Upper lobe of right lung (tissue), 1 donor: ENCODE measurements at places on chromosomes 2 and 18. TPM values are rescaled to one million over a fixed set of nuclear protein-coding genes. Genes with fewer than 3 reads are reported as not detected.
A peak's percentile ranks its signal among the peaks of the same experiment; 100 is the strongest.

Gene RAB17
- 50.9 TPM for total RNA-seq

DNA sequence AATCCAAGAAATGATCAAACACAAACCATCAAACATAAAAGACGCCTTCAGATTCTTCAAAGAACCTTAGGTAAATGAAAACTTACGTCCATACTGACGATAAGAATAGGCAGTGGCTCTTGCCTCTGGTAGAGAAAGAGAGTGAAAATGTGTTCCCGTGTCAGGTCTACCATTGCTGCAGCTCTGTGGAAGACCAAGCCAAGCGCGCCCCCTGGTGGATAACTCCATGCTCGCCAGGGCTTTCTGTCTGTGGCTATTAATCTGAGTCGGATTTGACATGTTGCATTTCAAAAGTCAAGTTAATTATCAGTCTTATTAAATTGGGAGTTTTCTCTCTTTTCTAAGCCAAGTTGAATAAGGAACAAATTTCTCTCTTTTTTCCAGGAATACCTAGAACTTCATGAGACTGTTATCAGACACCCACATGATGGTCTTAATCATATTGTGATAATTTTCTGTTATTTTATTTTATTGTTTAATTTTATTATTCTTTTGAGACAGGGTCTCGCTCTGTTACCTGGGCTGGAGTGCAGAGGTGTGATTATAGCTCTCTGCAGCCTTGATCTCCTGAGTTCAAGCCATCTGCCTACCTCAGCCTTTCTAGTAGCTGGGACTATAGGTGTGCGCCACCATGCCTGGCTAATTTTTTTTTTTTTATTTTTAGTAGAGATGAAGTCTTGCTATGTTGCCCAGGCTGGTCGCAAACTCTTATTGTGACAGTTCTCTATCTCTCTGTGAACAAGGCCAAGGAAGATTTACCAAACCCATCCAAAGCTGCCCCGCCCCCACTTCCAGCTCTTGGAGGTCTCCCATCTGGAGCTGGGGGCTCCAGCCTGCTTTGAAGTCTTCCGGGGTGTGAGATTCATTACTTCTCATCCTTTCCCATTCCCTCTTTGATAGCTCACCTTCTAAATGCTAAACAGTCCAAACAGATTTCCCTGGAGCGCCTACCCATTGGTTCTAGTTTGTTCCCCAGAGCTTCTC lies 15.8 kb upstream of the ZAP70 start:
- H3K27me3 ChIP-seq = no peaks in the 10 kb centered on the region
- no peaks in the 10 kb centered on the region for H3K36me3 ChIP-seq
- no peak overlapping the region for H3K4me3 ChIP-seq
- H3K27ac ChIP-seq = no peak overlapping the region

- H3K36me3 ChIP-seq = no peaks in the 10 kb centered on the region
- DNase-seq = no peak
- no peaks in the 10 kb centered on the region for H3K27me3 ChIP-seq
- H3K27ac ChIP-seq = no peak overlapping the region
- no peak overlapping the region for H3K4me3 ChIP-seq
- no peaks in the 10 kb centered on the region for H3K4me1 ChIP-seq
These were observed 358.7 kb upstream of the TFPI start for GRCh38 chr2:187912950-187913349.

Gene BMP10
- total RNA-seq = 1.4 TPM

GRCh38 chr2:20241973-20242726 lies 17.2 kb upstream of the SDC1 start:
- H3K36me3 ChIP-seq = peaks cover 1% of the 10 kb centered on the region
- peaks cover 5% of the 10 kb centered on the region for H3K27me3 ChIP-seq
- no peak overlapping the region for H3K4me3 ChIP-seq
- no peak for DNase-seq

GRCh38 chr2:199734011-199734410 lies 117.0 kb downstream of the FTCDNL1 start:
- peaks cover 5% of the 10 kb centered on the region for H3K4me1 ChIP-seq
- no peaks in the 10 kb centered on the region for H3K27me3 ChIP-seq
- H3K36me3 ChIP-seq = no peaks in the 10 kb centered on the region

DNA sequence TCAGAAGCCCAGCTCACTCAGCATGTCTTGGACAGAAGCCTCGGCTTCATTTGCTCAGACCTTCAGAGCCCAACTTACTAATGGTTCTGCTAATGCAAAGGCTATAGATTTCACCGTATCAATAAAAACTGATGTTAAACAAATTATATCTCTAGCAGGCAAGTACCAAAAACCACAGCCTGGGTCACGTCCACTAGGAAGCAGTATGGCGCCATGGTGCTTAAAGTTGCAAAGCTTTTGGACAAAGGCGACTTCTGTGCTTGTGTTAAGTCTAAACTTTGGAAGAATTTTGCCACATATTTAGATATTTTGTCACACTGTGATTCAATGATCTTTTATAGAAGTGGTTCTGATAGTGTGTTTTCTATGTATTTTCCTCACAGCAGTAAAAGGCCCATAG lies 276.8 kb upstream of the PARD3B start:
- H3K4me1 ChIP-seq = no peaks in the 10 kb centered on the region
- H3K27ac ChIP-seq = no peak overlapping the region
- no peaks in the 10 kb centered on the region for H3K27me3 ChIP-seq

- no peak overlapping the region for H3K4me3 ChIP-seq
- H3K4me1 ChIP-seq = peaks cover 16% of the 10 kb centered on the region
- H3K36me3 ChIP-seq = no peaks in the 10 kb centered on the region
These were observed 979 bp downstream of the SLC9A2 start for GRCh38 chr2:102620332-102620731.

Gene AKAIN1
- not detected for total RNA-seq

DNA sequence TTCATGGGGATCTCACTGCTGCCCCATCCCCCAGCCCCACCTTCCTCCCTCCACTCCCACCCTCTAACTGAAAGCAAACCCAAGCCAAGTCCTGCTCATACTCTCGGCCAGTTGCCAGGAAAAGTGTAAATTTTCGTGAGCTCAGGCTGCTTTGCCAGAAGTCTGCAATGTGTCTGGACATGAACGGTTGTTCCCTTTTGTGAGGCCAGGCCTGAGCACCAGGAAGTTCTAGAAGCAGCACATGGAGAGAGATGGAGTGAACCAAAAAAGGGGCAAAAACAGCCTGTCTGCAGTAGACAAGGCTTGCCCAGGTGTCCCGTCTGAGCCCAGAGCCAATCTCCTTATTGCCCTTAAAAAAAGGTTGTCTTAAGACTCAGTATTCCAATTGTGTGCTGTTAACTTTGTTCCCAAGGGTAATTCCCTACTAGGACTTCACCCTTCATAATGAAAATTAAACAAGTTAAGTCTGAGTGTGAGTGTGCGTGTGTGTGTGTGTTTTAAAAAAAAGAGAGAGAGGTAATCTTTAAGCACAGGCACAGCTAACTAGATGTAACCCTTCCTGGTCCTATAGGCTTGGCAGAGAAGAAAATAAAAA lies 247.1 kb downstream of the BCL11A start:
- H3K27ac ChIP-seq = no peak overlapping the region
- DNase-seq = no peak
- peaks cover 9% of the 10 kb centered on the region for H3K4me1 ChIP-seq
- no peaks in the 10 kb centered on the region for H3K36me3 ChIP-seq
- no peaks in the 10 kb centered on the region for H3K27me3 ChIP-seq
- no peak overlapping the region for H3K4me3 ChIP-seq

Gene TSPYL6
- total RNA-seq = not detected

Gene CFAP65
- total RNA-seq = not detected

Gene ACVR2A
- total RNA-seq = 19.0 TPM

- H3K27me3 ChIP-seq = no peaks in the 10 kb centered on the region
- H3K4me3 ChIP-seq = no peak overlapping the region
- no peaks in the 10 kb centered on the region for H3K4me1 ChIP-seq
- no peaks in the 10 kb centered on the region for H3K36me3 ChIP-seq
These were observed 77.4 kb downstream of the NAB1 start for GRCh38 chr2:190726255-190726654.

GRCh38 chr2:37377187-37377532 lies 32.7 kb downstream of the QPCT start:
- H3K4me3 ChIP-seq = no peak overlapping the region
- H3K27me3 ChIP-seq = no peaks in the 10 kb centered on the region
- H3K27ac ChIP-seq = no peak overlapping the region
- DNase-seq = no peak
- H3K4me1 ChIP-seq = no peaks in the 10 kb centered on the region
- H3K36me3 ChIP-seq = no peaks in the 10 kb centered on the region

DNA sequence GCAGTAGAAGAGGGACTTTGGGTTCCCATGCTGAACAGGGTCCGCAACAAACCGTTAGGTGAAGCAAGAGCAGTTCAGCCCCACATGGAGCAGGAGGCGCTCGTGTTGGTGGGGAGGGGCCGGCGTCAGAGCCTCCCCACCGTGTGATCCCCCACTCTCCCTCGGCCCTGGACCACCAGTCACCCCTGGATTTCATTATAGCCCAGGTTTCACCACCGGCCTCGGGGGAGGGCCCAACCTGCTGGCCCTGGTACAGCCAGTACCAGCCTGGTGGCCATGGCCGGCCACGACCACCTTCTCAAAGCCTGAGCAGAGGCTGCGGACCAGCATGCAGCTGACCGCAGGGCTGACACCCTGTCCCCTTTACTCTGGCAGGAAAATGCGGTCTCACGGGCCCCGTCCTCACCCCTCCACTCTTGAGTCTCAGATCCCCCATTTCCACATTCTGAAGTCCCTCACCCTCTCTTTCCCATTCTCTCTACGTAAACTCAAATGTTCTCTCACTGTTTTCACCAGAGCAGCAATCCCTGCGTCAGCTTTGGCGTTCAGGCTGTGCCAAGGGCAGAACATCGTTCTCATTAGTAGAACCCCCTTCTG lies 8.6 kb downstream of the MLPH start:
- DNase-seq = peak; percentile 57
- no peak overlapping the region for H3K4me3 ChIP-seq
- no peaks in the 10 kb centered on the region for H3K27me3 ChIP-seq
- H3K27ac ChIP-seq = no peak overlapping the region

Gene INHBB
- 12.3 TPM for total RNA-seq

- no peak overlapping the region for H3K4me3 ChIP-seq
- H3K36me3 ChIP-seq = no peaks in the 10 kb centered on the region
- H3K27me3 ChIP-seq = no peaks in the 10 kb centered on the region
- H3K4me1 ChIP-seq = no peaks in the 10 kb centered on the region
These were observed 339.9 kb upstream of the SOX11 start for GRCh38 chr2:5352286-5352685.

Gene ARHGAP25
- total RNA-seq = 31.8 TPM
